ENCODE measurements at places on chromosomes 5 and 9.
A peak's percentile ranks its signal among the peaks of the same experiment; 100 is the strongest.

- no peak for DNase-seq
Observed at GRCh38 chr9:8679371-8679822, 879.8 kb upstream of the DMAC1 start.

GRCh38 chr5:106545325-106545724 is 1125.4 kb downstream of the EFNA5 start:
- no peak for DNase-seq

DNA sequence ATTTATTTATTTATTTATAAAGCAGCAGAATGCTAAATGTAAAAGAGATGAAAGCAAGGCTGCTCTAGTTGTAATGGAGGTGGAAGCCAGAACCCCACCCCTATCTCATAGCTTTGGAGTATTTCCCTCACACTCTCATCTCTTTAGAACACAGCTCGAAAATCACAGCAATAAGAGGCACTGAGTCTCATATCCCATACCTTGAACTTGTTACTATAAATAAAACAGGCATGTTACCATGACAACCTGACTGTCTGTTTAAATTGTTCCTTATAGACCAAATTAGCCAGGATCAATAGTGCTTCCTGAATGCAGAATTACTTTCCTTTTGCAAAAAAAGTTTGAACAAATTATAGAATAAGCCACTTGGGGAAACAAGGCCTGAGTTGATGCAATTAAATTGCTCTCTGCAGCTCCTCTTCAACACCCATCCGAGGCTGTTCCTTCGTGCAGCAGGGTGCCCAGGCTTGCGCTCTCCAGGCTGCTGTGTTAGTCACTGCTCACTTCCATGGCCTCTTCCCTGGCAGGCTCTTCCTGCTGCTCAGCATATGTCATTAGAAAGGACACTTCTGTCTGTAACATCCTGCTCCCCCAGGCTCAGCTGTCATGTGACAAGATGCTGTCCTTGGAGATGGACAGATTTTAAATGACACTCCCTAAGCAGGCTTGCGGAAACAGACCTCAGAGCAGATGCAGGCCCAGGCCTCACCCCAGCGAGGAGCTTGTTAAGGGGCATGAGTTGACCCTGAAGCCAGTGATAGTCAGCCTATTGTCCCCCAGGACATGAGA is 120.2 kb downstream of the CARTPT start:
- no peak for DNase-seq

- no peak for DNase-seq
Observed at GRCh38 chr9:84542554-84542953, 127.0 kb upstream of the NTRK2 start.

DNA sequence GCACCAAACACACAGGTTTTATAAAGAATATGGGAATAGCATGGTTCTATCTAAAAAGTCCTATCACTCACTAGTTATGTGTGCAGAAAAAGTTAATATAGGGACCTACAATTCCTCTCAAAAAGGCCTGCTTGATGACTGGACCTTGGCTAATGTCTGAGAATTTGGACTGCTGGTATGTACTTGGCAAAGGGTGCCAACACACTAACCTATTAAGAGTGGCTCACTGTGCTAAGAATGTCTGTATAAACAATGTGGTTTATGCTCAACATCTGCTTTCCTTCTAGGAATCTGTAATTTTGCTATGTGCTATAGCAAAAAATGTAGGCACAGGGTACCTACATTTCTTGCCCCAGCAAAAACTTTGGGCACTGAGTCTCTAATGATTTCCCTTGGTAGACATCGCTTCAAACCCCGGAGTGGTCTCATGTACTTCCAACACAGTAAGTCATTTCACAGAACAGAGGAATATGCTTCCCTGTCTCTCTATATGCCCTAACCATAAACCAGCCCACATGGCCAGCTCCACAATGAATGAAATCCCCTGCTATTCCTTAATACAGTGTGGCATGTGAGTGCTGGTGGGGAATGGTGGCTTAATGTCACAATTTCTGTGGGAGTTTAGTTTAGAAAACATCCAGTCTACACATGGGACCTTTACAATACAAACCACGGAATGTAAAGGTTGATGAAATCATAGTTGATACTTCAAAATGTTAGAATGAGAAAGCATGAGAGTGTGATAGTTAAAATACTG is 101.7 kb downstream of the UBAP2 start:
- peak; percentile 15 for DNase-seq

DNA sequence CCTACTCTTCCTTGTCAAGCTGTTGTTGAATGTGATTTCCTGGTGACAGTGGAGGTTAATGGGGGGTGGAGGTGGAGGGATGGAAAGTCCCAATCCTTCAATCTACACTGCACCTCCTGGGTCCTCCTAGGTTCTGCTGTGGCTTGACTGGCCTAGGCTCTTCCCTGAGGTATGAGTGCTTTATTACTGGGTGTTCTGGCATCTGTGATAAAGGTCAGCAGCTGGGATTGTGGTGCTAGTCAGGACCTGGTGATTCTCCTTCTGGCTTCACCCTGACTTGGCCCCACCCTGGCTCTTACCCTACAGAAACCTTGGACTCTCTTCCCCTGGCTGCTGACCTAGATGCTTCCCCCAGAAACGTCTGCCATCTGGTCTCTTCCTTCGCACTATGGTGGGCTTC is 194.3 kb downstream of the ARHGEF28 start:
- DNase-seq = no peak

GRCh38 chr5:16863469-16863946 is 72.6 kb downstream of the MYO10 start:
- no peak for DNase-seq

- DNase-seq = no peak
Observed at GRCh38 chr5:145076040-145076439, 759.1 kb downstream of the PRELID2 start.

DNA sequence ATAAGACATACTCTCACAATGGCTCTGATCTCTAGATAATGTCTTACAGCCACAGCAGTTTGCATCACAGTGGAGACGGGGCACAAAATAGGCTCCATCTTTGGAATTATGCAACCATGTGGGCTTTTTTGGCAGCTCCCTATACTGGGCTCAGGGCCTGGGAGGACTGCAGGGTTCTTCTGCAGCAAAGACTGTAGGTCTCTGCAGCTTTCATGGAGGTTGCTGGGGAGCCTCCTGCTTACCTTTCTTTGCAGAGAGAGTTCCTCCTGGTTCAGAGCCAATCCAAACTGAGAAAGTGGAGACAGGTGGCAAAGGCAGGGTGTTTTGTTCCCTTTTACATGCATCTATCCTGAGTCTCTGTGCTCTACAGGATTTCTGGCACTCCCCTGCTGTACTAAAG is 558.0 kb downstream of the TLR4 start:
- DNase-seq = no peak

- DNase-seq = no peak
Observed at GRCh38 chr5:68067976-68068603, 147.5 kb upstream of the PIK3R1 start.
